Progenitor cell of endocrine pancreas (in vitro differentiated cells): ENCODE measurements at places on chromosomes 7 and 10.

- DNase-seq: no peak
These were observed 683 bp upstream of the ANKRD22 start for GRCh38 chr10:88852327-88852726.

DNA sequence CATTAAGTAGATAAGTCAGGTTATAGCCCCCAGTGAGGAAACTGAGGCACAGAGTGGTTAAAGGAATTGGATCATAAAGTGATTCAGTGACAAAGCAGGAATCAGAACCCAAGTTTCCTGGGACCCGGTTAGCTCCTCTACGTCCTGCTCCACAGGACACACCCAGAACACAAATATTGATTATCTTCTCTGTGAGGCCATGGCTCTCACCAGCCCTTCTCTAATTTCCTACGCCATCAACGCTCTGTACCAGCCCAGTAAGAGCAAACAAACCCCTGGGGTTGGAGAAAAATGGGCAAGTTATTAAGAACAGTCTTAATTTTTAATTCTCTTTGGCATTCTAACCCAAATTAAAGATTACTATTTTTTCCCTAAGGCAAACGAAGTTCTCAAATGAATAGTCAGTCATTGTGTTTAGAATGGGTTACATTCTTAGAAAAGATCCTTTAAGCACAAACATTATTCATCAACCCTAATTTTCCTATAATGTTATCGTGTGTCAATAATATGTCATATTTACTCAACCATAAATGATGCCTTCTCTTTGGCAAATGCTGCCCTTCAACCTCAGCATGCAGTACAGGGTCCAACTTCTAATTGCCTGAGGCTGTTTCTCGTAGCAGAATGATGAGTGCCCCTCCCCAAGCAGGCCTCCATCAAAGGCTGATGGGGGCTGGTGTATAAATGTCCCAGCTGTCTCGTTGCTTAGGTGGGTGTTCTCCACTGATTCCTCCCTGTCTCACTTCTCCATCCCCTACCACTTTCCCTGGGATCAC is 25.4 kb upstream of the TM9SF3 start:
- no peak for DNase-seq

- no peak for DNase-seq
These were observed 37.0 kb upstream of the PDCD4 start for GRCh38 chr10:110834629-110835301.

- DNase-seq: no peak
These were observed 528.9 kb downstream of the PARD3 start for GRCh38 chr10:34286136-34286739.

DNA sequence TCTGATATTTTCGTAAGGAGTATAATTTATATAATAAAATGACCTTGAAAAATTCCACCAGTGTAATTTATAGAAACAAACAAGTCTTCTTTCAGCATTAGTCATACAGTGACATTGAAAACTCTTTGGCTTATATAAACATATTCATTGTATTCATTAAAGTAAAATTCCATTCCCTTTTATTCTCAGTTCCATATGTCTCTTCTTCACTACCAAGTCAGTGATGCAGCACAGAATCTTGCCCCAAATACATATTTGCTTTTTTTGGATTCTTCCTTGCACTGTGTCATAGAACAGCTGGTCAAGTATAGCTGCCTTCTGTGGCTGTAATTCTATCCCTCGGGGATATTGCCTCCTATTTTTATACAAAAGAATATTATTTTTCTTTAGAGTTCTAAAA is 884.5 kb upstream of the POT1 start:
- no peak for DNase-seq

- DNase-seq: no peak
These were observed 131.1 kb upstream of the ABCB5 start for GRCh38 chr7:20484356-20484755.

DNA sequence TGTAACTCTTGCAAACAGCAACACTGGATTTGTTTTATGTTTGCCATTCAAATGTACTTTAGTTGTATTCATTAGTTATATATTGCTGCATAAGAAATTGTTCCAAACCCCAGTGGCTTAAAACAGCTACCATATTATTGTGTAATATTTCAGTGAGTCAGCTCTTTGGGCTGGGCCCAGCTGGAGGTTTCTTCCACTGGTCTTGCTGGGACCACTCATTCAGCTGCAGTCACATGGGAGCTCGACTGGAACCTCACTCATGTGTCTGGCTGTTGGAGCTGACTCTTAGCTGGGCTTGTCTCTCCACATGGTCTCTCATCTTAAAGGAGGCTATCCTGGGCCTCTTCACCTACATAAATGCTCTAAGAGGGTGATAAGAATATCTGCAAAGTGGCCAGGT is 23.2 kb upstream of the PIP4K2A start:
- DNase-seq: no peak

GRCh38 chr10:865924-866576 is 65.5 kb downstream of the LARP4B start:
- no peak for DNase-seq

DNA sequence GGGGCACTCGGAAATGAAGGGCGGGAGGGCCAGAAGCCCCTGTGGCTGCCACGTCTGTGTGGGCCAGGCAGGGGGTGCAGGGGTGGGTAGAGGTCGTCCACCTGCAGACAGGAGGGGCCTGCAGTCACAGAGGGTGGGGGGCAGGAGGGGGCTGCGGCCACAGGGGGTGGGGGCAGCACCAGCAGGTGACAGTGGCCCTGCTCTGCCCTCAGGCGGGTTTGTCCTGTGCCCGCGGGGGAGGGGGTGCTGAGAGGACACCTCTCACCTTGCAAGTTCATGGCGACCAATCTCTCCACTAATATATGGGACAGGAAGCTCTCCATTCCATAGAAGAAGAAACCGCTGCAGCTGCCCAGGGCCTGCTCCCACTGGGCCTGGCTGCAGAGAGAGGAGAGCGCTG is 26.6 kb upstream of the NKX6-2 start:
- no peak for DNase-seq

DNA sequence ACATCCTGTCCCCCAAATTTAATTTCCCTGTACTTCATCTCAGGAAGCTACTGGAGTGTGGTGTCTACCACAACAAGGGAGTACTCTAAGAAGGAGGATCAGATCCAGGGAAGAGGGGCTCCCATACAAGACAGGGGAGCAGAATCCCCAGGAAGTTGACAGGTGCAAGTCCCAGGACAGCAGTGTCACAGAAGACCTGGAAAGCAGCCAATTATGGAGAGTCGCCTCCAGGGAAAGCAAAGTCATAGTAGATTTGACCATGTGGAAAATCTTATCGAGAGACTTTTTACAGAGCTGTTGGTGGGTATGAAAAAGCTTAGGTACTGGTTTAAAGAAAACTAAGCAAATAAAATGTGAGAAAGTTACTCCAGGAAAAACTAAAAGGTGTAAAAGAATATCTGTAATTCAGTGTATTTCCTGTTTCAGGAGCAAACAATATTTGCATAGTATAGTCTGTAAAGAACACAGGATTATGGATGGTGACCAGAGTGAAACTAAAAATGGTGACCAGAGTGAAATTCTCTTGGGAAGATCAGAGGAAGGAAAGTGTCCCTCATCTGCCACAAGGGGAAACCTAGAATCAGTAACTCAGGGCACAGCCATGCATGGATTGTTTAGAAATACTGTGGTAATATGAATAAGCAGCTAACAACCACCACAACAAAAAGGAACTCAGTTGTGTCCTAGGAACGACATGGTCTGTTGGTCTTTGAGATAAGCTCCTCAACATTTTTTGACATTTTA is 44.5 kb downstream of the LANCL2 start:
- DNase-seq: no peak

DNA sequence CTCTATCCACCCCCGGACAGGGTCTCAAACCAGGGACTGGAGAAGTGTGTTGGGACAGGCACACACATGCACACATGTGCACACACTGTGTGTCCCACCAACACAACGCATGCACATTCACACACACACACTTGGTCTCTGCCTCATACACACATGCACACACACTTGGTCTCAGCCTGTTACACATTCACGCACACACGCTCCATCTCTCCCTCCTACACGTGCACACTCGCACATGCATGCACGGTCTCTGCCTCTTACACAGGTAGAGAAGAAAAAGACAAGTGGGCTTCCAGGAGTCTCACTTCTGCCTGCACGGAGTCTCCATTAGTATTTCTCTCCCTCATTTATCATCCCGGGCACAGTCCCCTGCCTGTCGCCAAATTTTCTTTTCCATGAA is 171.2 kb downstream of the EBF3 start:
- DNase-seq: no peak

- DNase-seq: no peak
These were observed 409.3 kb downstream of the PARD3 start for GRCh38 chr10:34405611-34406462.
